ENCODE measurements at places on chromosomes 2 and 18. TPM values are rescaled to one million over a fixed set of nuclear protein-coding genes. Genes with fewer than 3 reads are reported as not detected.

GRCh38 chr18:37309059-37309458, 256.5 kb downstream of the CELF4 start:
- no peak for DNase-seq

DNA sequence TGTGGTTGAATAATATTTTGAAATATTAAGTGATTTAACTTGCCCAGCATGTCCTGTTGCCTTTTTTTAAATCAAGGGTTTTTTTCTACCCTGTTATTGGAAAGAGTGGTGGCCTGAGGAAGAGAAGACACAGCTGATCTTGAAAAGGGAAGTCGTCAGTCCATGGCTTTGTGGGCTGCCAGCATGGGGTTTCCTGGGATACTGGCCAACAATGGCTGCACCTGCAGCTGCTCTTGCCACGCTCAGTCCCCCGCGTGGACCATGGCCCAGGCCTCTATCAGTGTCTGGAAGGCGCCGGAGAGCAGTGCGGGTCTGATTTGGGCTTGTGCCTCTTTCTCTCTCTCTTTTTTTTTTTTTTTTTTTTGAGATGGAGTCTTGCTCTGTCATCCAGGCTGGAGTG, 99.3 kb downstream of the ASB1 start:
- no peak for DNase-seq

DNA sequence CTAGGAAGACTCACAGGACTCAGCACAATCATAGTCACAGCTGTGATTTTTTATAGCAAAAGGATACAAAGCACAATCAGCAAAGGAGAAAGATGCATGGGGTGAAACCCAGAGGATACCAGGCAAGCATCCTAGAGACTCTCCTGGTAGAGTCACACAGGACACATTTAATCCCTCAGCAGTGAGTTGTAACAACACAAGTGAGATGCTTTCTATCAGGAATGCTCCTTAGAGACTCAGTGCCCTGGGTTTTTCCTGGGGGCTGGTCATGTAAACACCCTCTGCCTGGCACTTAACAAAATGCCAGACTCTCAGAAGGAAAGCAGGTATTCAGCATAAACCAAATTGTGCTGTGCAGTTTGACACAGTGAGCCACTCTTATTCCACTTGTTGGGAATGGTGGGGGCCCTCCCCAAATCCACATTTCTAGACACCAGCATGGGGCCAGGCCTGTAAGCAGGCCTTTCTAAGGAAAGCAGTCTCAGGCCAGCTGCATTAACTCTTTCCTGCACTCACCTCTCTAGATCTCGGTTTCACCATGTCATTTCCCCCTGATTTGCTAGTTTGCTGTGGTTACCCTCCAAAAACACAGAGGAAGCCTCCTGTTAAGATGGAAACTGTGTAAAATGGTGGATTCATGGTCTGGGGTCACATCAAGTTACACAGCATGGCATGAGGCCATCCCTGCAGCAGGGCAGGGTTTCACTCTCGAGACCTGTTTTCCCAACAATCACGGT, 16.9 kb upstream of the RNU4ATAC start:
- DNase-seq: no peak

DNA sequence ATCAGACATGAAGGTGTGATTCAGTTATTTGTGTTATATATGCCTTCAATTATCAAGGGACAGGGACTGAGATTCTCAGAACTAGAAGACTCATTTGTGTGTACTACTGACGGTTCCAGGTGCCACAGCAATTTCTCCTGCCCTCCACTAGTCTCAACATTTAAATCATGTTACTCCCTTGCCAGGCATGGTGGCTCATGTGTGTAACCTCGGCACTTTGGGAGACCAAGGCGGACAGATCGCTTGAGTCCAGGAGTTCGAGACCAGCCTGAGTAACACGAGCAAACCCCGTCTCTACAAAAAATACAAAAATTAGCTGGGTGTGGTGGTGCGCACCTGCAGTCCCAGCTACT, 1.1 kb downstream of the CNDP2 start:
- no peak for DNase-seq

DNA sequence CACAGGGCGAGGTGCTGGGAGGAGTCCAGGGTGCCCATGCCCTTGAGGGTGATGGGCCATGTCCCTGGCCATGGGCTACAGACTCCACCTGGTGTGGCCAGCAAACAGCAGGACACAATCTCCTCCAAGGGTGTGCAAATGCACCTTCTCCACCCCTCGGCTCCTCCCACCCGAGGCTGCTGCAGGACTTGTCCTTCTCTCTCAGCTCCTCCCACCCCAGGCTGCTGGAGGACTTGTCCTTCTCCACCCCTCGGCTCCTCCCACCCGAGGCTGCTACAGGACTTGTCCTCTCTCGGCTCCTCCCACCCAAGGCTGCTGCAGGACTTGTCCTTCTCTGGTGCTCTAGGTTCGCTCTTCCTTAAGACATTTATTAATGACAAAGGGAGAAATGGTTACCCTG, 57.3 kb upstream of the SNTG2 start:
- peak; percentile 86 for DNase-seq

DNA sequence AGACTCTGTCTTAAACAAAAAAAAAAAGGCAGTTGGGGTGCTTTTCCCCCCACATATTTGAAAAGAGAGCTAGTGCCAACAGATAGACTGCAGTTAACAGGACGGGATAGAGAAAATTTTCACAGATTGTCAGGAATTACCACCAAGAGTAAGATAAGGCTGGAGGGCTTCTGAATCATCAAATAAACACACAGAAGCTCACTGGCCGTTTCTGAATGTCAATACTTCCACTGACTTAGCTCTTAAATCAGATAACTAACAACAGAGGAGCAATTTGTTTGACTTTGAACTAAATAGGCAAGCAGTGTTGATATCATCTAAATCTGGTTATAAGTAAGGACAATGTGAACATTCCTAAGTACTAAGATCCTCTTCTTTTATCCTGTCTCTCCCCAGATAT, 34.7 kb downstream of the PIEZO2 start:
- no peak for DNase-seq

- no peak for DNase-seq
These were observed 40.2 kb upstream of the LCLAT1 start for GRCh38 chr2:30406853-30407252.

DNA sequence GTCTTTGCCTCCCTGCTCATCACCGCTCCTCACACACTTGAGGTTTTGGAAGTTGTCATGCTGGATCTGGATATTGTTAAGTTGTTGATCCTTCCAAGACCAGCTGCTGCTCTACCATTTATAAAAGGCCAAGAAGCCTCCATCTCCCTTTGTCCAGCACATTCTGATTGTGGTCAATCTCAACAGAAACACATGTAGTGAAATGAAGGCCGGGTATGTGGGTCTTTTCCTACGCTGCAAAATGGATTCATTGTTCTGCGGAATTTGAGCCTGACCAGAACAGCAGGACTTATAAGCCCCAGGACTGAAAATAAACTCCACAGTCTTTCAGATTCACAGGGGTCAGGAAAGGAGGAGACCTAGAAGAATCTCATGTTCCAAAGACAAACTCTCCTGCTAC, 238.4 kb downstream of the CMPK2 start:
- DNase-seq: no peak

- no peak for DNase-seq
These were observed 7.5 kb downstream of the TRABD2A start for GRCh38 chr2:84873350-84873749.

- no peak for DNase-seq
These were observed 5.2 kb downstream of the ANKRD23 start for GRCh38 chr2:96838345-96839292.

- DNase-seq: no peak
These were observed 200.9 kb upstream of the FSIP2 start for GRCh38 chr2:185537689-185538088.

DNA sequence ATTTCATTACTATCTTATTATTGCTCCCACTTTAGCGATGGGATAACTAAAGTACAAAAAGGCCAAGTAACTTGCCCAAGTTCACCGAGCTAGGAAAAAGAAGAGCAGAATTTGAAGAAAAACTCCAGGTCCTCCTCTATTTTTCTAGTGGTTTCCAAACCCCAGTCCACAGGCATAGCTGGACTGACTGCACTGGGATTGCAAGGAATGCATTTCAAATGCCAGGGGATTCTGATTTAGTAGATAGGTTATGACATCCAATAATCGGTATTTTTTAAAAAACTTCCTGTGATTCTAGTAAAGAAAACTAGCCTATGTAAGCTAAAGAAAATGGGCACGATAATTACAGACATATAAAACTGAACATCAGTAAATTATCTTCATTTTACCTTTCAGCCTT, 62.7 kb upstream of the GALNT5 start:
- no peak for DNase-seq

DNA sequence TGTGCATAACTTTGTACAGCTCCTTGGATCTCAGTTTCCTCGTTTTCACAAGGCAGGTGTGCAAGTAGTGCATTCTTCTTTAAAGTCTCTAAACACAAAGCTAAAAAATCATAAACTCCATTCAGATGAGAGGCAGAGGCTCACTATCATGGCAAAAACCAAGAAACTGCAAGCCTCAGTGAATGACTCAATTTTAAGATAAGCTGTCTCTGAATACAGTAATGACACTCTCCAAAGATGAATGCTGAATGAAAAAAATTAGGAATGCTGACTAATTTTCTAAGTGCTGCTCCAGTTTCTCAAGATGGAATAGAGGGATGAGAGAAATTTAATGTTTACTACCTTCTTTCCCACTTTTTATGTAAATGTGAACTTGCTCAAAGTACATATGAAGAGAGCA, 17.2 kb downstream of the B4GALT6 start:
- no peak for DNase-seq

GRCh38 chr2:213187833-213188532, 36.6 kb upstream of the IKZF2 start:
- DNase-seq: peak; percentile 19

DNA sequence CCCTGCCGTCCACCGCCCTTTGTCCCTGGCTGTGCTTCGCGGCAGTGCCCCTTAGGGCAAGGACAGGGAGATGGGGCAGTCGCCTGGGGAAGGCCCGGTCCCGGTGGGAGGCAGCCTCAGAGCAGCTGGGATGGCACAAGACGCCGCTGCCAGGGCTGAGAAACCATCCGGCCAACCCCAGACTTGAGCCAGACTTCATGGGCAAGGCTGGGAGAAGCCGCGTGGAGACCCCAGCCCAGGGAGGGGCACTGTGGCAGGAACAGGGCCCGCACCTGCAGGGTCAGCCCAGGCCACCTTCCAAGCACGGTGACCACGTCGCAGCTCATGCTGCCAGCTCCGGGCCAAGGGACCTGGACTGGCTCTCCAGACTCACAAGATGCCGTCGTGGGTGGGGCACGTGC, 84.0 kb downstream of the NFATC1 start:
- no peak for DNase-seq

DNA sequence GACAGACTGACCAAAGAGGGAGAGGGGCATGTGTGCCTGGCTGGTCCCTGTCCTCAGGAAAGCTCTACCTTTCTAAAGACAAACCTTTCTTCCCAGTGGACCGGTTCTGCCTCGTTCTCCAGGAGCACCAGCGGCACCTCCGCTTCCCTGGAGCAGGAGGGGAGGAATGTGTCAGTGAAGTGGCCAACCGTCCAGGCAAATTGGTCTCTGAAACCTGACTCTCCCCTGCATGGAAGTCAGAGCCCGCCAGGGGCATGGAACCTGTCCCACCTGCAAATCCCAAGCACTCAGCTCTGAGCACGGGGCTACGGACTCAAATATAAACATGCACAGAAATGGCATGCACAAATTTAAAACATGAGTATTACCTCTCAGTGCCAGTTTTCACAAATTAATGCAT, 62.9 kb downstream of the COL6A3 start:
- no peak for DNase-seq

GRCh38 chr2:117502121-117502520, 312.4 kb upstream of the DDX18 start:
- no peak for DNase-seq

DNA sequence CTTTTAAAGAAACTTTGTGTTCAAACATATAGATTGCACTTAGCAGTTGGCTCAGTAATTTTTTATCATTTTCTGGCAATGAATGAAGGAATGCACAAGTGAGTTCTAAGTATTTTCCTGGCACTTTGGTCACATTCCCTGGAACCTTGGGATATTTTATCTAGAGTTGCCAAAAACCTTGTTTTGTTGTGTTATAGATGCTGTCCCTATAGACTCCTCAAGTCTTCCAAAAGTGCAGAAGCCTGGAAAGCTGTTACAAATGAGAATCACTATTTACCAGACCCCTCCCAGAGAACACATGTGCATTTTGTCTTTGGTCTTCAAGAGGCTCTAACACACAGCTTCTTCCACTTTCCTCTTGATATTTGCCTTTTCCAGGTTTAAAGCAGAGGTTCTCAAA, 108.3 kb downstream of the RND3 start:
- no peak for DNase-seq

- no peak for DNase-seq
These were observed 223.6 kb downstream of the CDH20 start for GRCh38 chr18:61556862-61557261.

DNA sequence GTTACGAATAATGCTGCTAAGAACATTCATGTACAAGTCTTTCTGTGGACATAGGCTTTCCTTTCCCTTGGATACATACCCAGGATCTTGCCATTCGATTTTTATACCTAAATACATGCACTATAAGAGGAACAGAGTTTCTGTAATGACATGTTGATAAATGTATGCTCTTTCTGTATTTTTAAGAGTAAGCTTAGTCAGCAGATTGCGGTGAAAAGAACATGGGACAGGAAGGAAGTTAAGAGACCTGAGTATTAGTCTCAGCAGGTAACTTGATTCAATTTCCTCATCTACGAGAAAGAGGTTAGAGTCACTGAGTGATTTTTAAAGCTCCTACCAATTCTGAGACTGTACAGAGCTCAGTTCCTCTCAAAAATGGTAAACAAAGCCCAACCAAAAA, 2.6 kb upstream of the TLK1 start:
- DNase-seq: no peak

DNA sequence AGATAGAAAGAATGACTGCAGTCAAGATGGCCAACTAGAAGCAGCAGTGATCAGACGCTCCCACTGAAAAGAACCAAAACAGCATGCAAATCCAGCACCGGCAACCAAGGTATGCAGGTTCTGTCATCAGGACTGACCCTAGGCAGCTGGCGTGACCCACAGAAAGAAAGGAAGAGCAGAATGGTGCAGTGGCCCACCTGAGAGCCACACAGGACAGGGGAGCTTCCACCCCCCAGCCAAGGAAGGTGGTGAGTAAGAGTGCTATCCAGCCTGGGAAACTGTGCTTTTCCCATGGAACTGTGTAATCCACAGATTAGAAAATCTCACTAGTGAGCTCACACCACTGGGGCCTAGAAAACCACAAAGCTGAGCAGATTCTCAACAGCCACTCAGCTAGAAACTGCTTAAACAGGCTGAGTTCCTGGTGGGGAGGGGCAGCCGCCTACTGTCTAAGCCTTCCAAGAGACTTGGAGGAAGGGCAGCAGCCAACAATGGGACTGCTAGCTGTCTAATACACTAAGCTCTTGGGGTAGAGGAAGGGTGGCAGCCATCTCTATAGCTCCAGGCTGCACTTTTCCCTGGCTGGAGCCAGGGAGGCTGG, 127.9 kb downstream of the EVA1A start:
- peak; percentile 6 for DNase-seq

GRCh38 chr18:75799449-75800330, 372.2 kb upstream of the SMIM21 start:
- no peak for DNase-seq

ACADL gene
- total RNA-seq: not detected

RESP18 gene
- total RNA-seq: not detected

TLX2 gene
- total RNA-seq: not detected

MC4R gene
- not detected for total RNA-seq

CIB4 gene
- not detected for total RNA-seq

DNAH6 gene
- not detected for total RNA-seq
